NCI-H2227 treated with DMSO at 0.1 percent for 48 hours (cell line): ENCODE measurements at places on chromosomes 3 and 15.

DNA sequence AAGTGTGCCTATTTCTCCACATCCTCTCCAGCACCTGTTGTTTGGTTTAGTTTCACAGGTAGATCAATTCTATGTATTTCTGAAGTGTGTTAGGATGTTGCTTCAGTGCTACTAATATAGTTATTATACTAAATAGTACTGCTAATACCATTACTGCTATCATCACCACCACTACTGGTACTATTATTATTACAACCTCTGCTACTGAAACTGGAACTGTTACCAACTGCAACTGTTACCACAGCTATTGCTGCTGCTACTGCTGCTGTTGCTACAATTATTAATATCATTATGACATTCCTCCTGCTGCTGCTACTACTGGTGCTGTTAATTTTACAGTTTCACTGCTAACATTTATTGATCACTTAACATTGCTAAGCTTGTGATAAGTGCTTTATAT, 8.3 kb upstream of the LMOD3 start:
- DNase-seq, result no peak

- no peak for DNase-seq
Observed at GRCh38 chr3:111846717-111847116, 12.3 kb upstream of the PHLDB2 start.

GRCh38 chr15:69253156-69253555, 45.6 kb upstream of the PAQR5 start:
- no peak for DNase-seq

GRCh38 chr3:30895329-30895728, 868 bp upstream of the GADL1 start:
- DNase-seq, result no peak

DNA sequence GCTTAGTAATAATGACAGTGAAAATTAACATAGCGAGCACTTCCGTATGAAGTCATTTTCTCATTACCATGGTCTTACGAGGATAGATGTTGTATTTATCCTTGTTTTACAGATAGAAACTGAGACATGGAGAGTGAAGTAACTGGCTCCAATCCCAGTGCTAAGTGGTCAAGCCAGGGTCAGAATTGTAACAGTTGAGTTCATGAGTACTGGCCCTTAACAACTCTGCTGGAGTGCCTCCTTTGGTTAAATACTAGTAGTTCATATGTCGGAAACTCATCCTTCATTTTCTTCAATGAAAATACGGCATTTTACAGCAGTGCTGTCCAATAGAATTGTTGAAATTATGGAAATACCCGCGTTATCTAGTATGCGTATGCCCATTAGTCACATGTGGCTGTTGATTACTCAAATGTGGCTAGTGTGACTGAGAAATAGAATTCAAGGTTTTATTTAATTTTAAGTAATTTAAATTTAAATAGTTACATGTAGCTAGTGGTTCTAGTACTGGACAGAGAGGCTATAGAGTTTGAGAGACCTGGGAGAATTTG, 32.5 kb downstream of the FNDC3B start:
- no peak for DNase-seq

DNA sequence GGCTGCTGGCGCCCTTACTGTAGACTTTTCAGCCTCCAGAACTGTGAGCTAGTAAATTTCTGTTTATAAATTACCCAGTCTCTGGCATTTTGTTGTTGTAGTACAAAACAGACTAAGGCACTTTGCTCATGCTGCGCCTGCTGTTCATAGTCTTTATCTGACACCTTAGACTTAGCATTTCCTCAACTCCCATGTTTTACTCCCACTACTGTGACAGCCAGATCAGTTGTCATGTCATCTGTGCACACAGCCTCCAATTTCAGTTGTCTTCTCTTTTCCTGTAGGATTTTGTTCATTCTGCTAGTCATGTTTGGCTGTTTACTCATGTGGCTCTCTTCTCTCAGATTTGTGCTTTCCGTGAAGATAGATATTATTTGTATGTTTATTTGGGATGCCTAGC, 62.0 kb downstream of the TCF12 start:
- no peak for DNase-seq
